Activated B cell treated with CpG ODN at 0.5 μM for 24 hours (primary cell): ENCODE measurements at places on chromosomes 3 and 15. TPM values are rescaled to one million over a fixed set of nuclear protein-coding genes. Genes with fewer than 3 reads are reported as not detected.

DNA sequence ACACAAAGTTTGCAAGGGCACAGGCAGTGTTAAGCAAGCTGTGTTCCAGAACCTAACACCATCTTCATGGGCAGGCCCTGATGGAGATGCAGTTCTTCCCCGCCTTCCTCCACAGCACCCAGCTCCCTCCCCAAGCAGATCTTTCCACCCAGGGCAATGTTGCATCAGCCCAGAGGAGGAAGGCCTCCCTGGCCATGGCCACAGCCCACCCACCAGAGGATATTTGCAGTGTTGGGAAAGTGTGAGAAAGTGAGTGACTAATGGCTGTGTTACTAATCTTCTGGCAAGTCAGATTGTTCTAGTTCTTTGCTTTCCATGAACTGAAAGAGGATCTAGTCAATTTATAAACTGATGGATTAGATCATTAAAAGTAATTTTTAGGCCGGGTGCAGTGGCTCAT, 42.0 kb upstream of the ATP10A start:
- no peak for DNase-seq
- H3K27me3 ChIP-seq: peaks cover 3% of the 10 kb centered on the region
- no peak overlapping the region for H3K4me3 ChIP-seq
- no peak overlapping the region for H3K27ac ChIP-seq
- no peaks in the 10 kb centered on the region for H3K36me3 ChIP-seq
- H3K4me1 ChIP-seq: no peaks in the 10 kb centered on the region

DNA sequence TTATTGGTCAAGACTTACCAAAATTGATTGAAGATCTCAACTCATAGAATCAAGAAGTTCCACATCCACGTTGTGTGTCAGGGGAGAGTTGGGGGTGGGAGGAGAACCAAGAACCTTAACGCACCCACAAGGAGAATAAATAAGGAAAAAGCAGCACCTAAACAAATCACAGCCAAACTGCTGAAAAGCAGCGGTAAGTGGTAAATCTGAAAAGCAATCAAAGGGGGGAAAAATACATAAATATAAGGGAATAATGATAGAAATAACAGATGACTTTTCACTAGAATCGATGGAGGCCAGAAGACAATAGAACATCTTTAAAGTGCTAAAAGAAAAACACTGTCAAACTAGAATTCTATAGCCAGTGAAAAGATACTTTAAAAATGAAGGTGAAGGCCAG, 20.1 kb upstream of the BHLHE40 start:
- no peaks in the 10 kb centered on the region for H3K27me3 ChIP-seq
- no peak overlapping the region for H3K4me3 ChIP-seq
- H3K4me1 ChIP-seq: no peaks in the 10 kb centered on the region

The NPAP1 gene
- total RNA-seq: not detected in 2 replicates

DNA sequence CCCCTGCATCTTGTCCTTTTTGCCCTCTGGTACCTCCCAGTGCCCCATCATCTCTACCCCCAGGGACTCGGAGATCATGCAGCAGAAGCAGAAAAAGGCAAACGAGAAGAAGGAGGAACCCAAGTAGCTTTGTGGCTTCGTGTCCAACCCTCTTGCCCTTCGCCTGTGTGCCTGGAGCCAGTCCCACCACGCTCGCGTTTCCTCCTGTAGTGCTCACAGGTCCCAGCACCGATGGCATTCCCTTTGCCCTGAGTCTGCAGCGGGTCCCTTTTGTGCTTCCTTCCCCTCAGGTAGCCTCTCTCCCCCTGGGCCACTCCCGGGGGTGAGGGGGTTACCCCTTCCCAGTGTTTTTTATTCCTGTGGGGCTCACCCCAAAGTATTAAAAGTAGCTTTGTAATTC, 1.5 kb downstream of the SERF2 start:
- H3K36me3 ChIP-seq: peaks cover 59% of the 10 kb centered on the region
- peak overlapping the region; percentile 97 for H3K27ac ChIP-seq
